Eye (tissue), 1 donor: ENCODE measurements at places on chromosomes 12 and 14.

DNA sequence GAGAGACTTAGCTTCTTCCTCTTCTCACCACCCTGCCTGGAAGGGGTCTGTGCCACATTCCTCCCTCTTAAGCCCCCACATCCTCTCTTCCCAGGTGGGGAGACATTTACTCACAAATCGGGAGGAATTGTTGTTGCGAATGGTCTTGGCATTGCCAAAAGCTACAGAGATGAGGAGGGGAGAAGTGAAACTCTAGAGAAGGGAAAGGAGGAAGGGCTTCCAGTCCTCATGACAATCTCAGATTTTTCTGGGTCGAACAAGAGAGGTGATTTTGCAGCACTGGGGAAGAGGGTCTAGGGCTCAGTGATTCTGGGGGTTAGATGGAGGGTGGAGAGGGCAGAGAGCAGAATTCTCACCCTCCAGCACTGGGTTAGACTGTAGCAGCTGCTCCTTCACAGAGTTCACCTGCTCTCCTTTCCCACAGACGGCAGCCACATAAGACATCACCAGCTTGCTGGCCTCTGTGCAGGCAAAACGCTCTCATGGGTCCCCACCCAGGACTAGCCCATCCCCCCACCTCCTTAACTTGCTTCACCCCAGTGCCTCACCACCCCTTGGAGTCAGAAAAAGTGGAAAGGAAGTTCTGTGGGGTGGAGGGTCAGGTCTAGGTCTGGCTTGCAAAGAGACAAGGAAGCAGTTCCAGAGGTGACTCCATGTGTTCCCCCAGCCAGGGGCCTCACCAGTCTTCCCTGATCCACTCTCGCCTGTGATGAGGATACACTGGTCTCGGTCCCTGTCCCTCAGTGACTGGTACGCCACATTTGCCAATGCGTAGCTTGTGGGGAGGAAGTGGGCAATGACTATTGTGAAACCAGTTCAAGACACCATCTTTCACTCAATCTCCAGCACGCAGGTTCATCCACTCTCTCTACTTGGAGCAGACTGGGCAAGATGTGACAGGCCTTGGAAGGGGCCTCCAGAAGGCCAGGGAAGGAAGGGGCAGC, 2.7 kb downstream of the MYO1A start:
- no peak for DNase-seq

DNA sequence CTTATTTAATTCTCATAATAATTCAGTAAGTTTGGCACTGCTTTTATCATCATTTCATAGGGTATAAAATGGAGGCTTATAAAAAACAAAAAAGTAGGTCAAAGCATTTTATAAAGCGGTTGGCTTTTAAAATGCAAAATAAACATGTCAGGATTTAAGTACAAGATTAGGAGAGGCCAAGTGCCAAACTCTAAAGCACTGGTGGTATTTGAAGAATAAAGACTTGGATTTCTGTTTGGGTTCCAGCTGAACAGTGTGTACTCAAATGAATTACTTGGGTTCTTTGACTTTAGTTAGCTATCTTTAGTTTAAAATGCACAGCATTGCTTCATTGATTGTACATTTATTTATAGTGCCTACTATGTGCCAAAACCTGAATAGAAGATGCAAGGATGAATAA, 966.6 kb upstream of the SEL1L start:
- no peak for DNase-seq

DNA sequence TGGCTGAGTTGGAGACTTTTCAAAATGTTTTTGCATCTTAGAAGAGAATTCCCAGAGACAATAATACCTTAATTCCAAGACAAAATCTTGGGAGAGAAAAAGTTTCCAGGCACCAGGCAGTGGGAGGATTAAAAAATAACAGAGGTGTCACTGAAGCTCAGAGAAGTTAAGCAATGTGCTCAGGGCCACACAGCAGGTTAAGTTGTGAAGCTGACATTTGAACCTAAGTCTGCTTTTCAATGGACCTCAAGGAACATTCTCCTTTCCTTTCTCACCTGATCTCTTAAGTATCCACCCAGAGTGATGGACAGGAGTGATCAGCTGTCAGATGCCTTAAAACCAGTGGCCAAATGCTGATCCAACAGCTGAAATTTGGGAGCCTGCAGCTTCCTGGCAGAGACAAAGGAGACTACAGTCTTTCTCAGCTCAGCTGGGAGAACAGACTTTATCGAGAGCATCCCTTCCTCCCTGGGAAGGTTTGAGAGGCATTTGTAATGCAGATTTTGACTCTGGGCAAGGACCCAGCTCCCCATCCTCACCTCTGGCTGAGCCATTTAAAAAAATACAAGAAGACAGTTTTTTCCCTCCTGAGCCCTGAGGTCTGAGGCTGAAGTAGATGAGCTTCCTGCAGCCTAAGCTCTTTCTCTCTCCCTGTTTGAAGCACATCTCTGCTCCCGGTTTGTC, 174.9 kb upstream of the RPH3A start:
- no peak for DNase-seq

GRCh38 chr12:120978296-120979219, at the start of gene HNF1A:
HNF1A (plus strand) TSS chr12:120978543; CDS start chr12:120978769, 226 bp downstream.
- DNase-seq, result no peak

DNA sequence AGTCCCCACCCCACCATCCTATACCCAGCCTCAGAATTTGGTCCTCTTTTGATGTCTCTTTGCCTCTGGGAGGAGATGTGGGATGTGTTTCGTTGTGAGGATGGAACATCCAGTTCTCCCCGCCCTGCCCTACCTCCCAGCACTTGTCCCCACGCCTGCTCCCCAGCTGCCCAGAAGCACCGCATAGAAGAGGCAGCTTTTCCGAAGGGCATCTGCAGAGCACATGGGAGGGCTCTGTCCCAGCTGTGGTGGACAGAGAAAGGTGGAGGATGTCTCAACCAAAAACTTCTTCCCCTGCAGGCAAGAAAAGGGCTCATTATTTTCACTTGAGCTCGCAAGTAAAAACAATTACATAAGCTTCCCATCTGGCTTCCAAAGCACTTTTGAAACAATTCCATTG, 302.6 kb downstream of the PCNX1 start:
- no peak for DNase-seq

DNA sequence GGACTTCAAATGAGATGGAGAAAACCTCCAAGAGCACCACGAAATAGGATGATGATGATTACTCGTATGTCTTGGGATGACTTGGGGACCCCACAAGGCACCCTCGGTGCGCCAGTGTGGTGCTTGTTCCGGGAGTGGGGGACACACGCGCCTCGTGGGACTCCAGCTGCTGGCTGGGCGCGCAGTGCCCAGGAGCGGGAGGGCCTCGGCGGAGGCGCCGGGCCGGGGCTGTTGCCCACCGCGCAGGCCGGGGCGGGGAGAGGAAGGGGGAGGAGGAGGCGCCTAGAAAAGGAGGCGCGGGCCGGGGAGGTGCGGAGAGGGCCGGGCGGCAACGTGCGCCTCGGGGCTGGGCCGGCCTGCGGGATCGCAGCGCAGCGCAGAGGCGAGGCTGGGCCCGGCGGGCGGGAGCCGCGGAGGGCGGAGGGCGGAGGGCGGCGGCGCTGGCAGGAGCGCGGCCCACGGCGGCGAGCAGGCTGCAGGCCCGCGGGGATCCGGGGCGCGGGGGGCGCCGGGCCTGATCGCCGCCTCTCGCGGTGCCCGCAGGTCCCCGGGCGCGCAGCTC, at the start of gene RFLNA:
RFLNA (plus strand) TSS at position 314 of the 562 bp plus-strand sequence. CDS start 337 bp downstream, outside the sequence.
- peak; percentile 70 for DNase-seq

DNA sequence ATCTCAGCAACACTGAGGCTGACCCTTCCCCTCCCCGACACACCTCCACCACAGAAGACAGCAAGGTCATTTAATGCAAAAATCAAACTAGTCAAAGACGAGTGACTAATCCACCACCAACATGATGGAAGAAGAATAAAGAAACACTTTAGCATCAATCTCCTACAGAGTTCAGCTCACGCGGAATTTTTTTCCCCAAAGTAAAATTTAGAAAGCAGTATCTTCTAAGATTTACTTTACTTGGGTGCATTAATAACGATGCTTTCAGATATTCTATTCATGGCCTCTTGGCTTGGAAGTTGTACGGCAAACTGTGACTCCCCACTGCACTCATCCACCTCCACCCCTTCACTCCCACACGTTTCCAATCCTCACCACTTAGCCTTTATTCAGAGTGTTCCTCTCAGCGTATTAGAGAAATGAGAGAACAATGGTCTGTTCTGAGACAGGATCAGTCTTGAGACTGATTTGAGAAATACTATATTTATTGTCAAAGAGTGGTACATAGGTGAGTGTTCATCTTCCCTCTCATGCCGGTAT, 1.9 kb downstream of the EGLN3 start:
- no peak for DNase-seq

GRCh38 chr14:94224040-94224439, 49.9 kb downstream of the PPP4R4 start:
- no peak for DNase-seq

GRCh38 chr14:98227727-98228111, 1044.3 kb downstream of the BCL11B start:
- no peak for DNase-seq

DNA sequence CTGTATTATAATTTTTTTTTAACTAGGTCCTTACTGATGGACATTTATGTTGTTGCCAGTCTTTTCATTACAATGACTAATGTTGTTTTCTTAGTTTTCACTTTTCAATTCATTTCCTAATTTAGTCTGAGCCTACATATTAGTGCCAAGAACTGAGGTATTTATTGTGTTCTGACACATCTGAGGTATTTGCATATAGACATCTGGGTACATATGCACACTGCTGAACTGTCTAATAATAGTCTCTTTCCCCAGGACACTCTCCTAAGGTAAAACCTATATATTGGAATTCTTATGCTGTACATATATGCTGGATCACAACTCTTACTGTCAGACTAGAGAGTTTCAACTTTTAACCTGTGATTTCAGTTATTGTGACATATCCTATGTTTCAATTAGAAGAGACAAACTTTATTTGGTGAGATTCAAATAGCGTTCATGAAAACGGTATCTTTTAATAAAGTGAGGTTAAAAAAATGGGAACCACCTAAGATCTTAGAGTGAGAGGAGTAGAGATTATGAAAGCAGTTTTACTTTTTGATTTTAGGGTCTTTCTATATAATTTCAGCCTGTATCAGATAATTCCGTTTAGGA, 263.2 kb downstream of the RAD51B start:
- no peak for DNase-seq
